ENCODE measurements at places on chromosomes 3 and 15.

GRCh38 chr15:51533672-51534398, 88.7 kb downstream of the DMXL2 start:
- no peak for DNase-seq

GRCh38 chr3:147589016-147589415, 179.9 kb downstream of the ZIC1 start:
- peak; percentile 9 for DNase-seq

DNA sequence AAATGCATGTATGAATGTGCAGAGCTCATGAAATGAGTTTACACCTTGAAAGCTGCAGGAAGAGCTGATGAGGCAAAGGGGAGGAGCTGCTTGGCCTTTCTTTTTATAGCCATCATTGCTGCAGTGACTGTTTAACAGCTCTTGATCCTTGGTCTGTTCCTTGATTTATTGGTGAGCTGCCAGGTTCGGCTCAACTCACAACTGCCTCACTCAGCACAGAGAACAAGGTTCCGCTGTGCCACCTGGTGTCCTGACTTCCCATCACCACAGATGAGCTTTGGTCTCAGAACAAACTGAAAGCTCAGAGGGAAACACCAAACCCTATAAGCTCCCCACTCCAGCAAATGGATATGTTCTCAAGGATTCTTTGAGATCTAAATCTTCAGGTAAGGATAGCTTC, 626.1 kb downstream of the MAGI1 start:
- DNase-seq: no peak

DNA sequence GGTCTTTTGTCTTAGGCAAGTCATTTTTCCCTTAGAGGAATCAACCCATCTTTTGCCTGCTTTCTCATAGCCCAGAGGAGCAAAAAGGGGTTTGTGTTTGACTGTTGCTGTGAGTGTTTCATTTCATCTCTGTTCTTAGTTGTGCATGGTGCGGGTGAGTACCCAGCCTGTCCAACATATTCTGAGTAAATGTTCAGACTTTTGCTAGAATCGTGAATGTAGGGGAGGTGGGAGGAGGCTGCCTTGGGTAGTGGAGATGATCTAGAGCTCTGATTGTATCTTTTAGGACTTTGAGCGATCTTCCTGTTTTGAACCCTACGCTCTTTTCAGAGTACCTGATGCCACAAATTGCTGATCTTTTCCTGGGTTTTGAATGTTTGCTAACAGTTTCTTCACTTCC, 123.1 kb downstream of the ZNF609 start:
- no peak for DNase-seq

DNA sequence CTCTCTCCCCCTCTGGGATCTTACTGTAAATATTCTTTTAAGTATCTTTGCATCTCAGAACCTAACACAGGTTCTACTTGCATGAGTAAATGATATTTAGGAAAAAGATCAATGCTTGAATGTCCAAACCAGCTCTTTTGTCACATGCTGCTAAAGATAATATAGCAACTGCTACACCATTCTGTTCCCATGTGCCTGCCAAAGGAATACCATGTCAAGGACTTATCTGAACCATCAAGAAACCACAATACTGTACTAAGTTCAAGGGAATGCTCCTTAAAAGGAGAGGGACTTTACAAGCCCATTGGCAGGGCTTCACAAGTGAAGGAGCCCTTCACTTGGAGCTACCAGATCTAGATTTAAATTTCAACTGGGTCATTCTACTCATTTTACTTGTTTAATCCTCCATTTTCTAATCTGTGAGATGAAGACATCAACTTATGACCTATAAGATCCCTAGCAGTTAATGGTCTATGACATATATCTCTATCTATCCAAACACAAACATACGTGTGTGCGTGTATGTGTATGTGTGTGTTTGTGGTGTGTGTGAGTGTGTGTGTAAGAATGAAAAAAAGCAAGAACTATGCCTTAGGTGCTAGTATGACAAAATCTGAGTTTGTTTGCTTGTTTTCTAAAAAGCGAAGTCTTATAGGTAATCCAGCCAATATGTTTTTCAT, 13.0 kb upstream of the SEC62 start:
- peak; percentile 37 for DNase-seq

GRCh38 chr3:86890741-86891396, 100.1 kb downstream of the VGLL3 start:
- no peak for DNase-seq

GRCh38 chr3:20305647-20306046, 119.6 kb upstream of the SGO1 start:
- DNase-seq: no peak

GRCh38 chr15:39269352-39269751, 311.5 kb upstream of the THBS1 start:
- DNase-seq: no peak

- DNase-seq: peak; percentile 93
These were observed 50.3 kb downstream of the MED12L start for GRCh38 chr3:151135541-151136337.

GRCh38 chr3:113105093-113105449, 106.3 kb upstream of the BOC start:
- DNase-seq: no peak

GRCh38 chr3:50202353-50203112, 2.5 kb upstream of the SLC38A3 start:
- DNase-seq: no peak

GRCh38 chr15:67753891-67754290, 71.4 kb upstream of the SKOR1 start:
- DNase-seq: no peak

DNA sequence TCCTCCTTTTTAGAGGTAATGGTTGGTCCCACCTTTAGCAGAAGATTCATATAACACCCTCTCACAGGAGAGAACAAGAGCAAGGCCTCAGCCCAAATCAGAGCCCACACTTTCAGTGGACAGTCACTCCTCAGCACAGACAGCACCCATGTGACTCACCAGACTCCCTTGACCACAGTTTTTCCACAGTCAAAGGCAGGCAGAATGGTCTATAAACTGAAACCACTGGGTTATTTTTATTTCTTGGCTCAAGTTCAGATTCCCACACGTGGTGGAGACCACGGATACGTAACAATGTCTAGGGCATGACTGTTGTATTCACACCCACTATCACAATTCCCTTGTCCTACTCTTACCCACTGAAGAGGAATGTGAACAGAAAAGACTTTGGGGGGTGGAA, 237.8 kb upstream of the UBE2E1 start:
- DNase-seq: peak; percentile 36

GRCh38 chr3:172601066-172601832, 78.0 kb upstream of the TNFSF10 start:
- no peak for DNase-seq

GRCh38 chr3:102454181-102454580, 19.4 kb downstream of the ZPLD1 start:
- no peak for DNase-seq

GRCh38 chr3:81218023-81218422, 543.4 kb downstream of the GBE1 start:
- peak; percentile 44 for DNase-seq

DNA sequence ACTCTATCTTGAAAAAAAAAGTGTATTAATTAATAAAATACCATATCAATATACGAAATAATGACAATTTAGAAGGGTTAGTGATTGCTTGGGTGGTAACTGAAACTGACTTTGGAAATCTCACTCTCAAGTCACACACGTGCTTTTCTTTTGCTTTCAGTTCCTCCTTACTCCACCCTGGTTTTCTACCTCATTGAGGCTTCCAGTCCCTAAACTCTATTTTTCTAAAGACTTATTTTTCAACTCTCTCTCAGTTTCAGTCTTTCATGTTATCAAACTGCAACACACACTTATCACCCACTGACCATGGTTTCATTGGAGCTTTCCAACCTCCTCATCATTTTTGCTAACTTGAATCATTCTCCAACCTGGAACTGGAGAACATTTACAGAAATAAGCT, 23.5 kb downstream of the IL12A start:
- peak; percentile 63 for DNase-seq

DNA sequence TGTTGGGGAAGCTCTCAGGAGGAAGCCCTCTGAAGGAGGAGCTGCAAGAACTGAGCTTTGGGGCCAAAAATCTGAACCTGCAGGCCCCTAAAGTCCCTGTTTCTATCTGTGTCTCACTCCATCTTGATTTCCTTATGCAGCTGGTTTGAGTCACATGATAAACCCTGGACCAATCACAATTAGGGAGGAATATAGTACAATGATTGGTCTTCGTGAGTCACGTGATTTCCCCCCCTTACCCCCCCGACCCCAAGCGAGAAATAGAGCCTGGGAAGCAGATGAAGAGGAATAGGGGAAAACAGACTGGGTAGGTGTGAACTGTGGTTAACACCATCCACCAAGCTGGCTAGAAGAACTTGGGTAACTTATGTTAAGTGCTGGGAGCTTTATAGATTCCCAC, 12.9 kb downstream of the CRABP1 start:
- DNase-seq: peak; percentile 89

DNA sequence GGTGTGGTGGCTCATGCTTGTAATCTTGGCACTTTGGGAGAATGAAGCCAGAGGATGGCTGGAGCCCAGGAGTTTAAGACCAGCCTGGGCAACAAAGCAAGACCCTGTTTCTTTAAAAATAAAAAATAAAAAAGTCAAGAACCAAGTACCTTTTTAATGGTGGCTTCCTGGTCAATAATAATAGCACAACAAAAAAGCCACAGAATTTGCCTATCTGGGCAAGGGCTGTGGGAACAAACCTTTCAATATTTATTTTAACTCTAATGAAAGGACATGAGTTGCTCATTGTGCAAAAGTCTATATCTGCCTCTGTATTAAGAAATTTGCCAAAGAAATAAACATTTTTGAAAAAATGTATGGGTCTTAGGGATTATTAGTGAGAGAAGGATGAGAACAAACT, 2.1 kb downstream of the ZNF609 start:
- no peak for DNase-seq

GRCh38 chr3:182393830-182394367, 399.4 kb upstream of the ATP11B start:
- no peak for DNase-seq

DNA sequence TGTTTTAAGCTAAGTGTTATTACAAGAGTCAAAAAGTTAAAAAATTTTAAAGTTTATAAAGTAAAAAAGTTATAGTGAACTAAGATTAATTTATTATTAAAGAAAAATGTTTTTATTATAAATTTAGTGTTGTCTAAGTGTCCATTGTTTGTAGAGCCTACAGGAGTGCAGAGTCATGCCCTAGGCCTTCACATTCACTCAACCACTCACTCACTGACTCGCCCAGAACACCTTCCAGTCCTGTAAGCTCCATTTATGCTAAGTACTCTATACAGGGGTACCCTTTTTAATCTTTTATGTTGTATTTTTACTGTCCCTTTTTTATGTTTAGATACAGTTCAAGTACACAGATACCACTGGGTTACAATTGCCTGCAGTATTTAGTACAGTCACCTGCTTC, 37.2 kb downstream of the EEFSEC start:
- DNase-seq: no peak

DNA sequence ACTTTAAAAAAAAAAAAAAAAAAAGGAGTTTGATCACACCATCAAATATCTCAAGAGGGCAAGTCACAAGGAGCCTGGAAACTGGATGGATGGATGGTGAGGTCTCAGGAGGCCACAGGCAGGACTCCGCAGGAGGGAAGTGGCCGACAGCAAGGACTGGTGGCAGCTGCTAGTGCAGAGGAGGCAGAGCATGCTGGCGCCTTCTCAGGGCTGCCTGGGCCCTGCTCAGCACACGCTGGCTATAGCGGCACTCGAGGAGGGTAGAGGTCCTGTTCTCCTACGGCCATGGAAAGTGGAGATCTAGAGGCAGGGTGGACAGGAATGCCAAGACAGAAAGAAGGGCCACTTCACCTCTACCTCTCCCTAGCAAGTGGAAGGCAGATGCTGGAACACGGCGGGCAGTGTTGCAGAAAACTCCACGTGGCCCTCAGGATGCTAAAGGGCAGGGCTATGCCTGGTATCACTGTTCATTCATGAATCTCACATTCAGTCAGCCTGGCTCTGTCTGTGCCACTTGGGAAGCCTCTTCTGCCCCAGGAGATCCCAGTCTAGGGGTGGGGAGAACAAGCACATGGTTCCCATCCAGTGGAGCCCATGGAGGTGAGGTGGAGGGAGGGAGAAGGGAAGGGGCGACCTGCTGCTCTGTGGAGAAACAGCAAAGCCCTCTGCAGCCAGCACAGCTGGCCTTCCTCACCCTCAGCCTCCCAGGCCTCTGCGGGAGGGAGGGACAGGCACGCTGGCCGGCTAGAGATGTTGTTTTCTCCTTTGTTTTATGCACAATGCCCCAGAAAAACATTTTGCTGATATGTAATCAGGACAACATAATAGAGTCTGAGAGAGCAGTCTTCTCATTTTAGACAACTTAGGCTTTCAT, 71.0 kb downstream of the OXNAD1 start:
- no peak for DNase-seq

DNA sequence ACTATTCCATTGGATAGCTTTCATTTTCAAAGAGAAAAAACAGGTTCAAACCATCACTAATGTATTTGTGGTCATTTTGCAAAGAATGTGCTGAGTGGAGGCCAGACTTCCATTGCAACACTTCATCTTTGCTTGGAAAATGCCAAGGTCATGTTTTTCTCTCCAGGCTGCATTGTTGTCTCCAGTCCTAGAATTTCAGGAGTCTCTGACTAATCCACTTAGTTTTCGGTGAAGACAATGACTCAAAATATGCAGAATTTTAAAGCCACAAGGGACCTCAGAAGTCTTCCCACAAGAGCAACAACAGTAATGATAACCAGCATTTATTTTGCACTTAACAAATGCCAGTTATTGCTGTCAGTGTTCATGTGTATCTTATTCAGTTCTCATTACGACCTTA, 277.0 kb downstream of the RYR3 start:
- DNase-seq: no peak

- DNase-seq: peak; percentile 5
These were observed 76.3 kb upstream of the COL8A1 start for GRCh38 chr3:99562138-99562537.

DNA sequence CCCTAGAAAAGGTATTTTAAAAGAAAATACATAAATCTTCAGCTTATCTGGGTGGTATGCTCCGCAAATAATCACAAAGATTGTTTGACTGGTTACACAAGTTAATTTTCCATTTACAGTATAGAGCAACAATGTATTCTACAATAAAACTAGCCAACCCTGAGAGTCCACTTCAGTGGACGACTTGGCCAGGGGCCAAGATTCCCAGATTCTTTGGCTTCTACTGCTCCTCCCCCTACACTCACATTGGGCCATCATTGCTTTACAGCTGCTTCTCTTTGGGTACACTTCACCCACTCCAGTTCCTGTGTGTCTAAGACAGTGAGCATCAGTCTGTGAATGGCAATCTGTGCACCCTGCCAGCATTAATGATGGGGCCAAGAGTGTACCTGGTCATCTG, 17.2 kb upstream of the PRICKLE2 start:
- DNase-seq: no peak

GRCh38 chr15:57114070-57114469, 195.6 kb downstream of the TCF12 start:
- peak; percentile 51 for DNase-seq

GRCh38 chr15:89860891-89861290, 32.9 kb downstream of the AP3S2 start:
- DNase-seq: no peak

All from OCI-M1 (cell line).